ENCODE measurements at places on chromosomes 1 and 21.

- no peak for DNase-seq
Observed at GRCh38 chr21:15221799-15222386, 157.1 kb upstream of the NRIP1 start.

DNA sequence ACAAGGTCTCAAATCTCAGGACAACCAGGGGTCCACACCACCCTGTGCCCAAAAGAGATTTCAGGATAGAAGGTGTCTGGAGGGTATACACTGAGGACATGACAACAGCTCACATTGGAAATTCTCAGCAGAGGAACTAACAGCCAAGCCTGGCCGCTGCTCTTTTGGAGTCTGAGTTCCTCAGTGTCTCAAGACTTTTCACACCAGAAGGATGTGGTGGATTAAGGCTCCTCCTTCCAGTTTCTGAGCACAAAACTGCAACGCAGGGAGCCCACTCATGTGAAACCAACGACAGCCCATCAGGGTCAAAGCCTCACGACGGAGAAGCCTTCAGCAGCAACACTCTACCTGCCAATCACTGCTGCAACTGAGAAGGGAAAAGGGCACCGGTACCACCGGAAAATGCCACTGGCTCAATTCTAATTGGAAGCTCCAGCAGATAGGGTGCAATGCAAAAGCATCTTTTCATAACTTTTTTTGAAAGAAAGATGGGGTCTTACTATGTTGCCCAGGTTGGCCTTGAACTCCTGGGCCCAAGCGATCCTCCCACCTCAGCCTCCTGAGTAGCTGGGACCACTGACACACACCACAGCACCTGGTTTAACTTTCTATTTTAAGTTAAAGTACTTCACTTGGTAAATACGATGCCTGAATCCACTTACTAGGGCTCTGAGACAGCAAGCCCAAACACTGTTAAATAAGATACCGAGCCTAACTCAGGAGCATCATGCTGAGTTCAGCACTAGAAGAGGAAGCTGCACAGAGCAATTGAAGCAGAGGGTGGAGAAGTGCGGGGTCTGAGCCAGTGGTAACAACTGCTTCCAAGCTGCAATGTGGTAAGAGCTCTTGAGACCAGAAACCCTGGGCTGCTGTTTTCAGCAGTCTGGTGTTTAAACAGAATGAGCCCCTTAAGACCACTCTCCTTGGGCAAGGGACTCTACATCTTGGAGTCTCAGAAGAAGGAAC, 7.8 kb downstream of the CAPZB start:
- DNase-seq, result no peak

GRCh38 chr21:38769191-38769780, 36.4 kb upstream of the ETS2 start:
- no peak for DNase-seq

- DNase-seq, result no peak
Observed at GRCh38 chr1:81613803-81614202, 186.9 kb upstream of the ADGRL2 start.

- DNase-seq, result no peak
Observed at GRCh38 chr1:3105167-3105863, 36.3 kb downstream of the PRDM16 start.

DNA sequence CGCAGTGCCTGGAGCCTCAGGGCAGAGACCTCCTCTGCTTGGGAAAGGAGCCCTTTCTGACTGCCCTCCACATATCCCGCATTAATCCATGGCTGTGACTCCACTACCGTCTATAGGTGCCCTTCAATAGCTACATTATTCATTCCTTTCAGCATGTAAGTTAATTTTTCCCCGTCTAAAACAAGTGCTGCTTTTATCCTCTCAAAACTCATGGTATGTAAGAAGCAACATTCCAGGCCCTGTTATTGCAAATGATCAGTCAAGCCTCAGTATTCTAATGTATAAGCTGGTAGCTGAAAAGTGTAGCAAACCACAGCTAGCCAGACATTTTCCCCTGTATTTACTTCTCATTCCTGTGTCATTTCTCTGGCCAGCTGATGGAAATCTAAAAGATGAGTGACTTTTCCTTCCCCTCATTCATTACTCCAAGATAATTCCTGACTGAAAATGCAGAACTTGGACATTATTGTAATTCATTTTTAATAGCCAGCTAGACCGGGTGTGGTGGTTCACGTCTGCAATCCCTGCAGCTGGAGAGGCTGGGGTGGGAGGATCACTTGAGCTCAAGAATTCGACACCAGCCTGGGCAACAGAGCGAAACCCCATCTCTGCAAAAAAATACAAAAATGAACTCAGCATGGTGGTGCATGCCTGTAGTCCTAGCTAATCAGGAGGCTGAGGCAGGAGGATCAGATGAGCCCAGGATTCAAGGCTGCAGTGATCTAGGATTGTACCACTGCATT, 88.5 kb upstream of the SOD1 start:
- DNase-seq, result no peak

- DNase-seq, result no peak
Observed at GRCh38 chr21:30831194-30831765, 1.7 kb upstream of the KRTAP7-1 start.

DNA sequence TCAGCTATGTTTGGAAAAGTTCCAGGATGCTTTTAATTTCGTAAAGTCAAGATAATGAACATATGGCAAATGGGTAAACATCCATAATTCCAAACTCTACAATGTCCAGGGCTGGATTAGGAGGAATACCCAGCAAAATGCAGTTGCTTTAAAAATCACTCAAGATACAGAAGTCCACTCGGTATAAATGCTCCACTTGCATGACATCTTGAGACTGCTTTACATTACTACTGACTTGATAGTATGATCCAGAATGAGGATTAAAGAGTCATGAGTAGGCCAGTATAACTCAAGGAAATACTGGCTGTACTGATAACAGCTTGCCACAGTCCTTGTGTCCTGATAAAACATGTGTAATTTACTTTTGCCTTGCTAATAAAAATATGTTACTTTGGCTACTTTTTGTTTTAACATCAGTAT, 58.3 kb upstream of the ANGPTL3 start:
- no peak for DNase-seq

Data from activated CD8-positive, alpha-beta memory T cell treated with anti-CD3 and anti-CD28 coated beads for 4 hours (primary cell).